Omental fat pad (tissue), 4 donors: ENCODE measurements at places on chromosomes 11 and 22.

DNA sequence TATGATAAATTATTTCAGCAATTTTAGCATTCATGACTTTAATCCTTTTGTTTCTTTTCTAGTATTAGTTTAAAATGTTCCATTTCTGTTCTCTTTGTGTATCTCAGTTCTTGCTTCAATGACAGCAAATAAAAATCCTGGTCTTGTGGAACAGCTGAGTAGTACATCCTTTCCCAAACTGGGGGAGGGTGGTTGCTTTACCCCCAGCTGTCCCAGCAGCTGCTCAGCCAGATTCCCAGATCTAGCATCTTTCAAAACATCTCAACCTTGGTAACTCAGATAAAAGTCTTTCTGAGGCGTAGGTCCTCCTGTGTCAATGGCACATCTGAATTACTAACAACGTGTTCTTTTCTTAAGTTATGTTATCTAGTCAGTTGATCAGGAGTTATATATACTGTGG lies 72.2 kb upstream of the GRK2 start:
- no peak for DNase-seq

- no peak for DNase-seq
Measured at GRCh38 chr11:73971175-73971719, 11.4 kb downstream of the UCP2 start.

- no peak for DNase-seq
Measured at GRCh38 chr22:44927463-44928135, 82.2 kb downstream of the PHF21B start.

GRCh38 chr11:130580372-130580771 lies 131.9 kb downstream of the ADAMTS15 start:
- DNase-seq, result no peak

- no peak for DNase-seq
Measured at GRCh38 chr11:40514124-40514523, 945.3 kb downstream of the LRRC4C start.

DNA sequence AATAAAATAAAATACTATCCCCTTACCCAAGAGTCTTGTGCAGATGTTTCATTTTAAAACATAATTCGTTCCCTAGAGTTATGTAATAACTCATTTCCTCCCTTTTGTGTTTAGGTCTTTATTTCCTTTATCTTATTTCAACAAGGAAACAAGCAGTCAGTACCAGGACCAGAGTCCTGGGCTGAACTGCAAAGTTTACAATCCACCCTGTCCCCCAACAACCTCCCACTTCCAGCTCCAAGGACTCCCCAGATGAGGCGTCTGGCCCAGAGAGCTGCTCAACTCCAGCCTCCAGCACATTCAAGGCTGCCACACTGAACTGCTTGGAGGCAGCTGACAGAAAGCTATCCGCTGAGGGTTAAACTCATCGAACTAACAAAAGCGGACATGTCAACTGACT lies 4.5 kb downstream of the POLDIP3 start:
- DNase-seq, result no peak

DNA sequence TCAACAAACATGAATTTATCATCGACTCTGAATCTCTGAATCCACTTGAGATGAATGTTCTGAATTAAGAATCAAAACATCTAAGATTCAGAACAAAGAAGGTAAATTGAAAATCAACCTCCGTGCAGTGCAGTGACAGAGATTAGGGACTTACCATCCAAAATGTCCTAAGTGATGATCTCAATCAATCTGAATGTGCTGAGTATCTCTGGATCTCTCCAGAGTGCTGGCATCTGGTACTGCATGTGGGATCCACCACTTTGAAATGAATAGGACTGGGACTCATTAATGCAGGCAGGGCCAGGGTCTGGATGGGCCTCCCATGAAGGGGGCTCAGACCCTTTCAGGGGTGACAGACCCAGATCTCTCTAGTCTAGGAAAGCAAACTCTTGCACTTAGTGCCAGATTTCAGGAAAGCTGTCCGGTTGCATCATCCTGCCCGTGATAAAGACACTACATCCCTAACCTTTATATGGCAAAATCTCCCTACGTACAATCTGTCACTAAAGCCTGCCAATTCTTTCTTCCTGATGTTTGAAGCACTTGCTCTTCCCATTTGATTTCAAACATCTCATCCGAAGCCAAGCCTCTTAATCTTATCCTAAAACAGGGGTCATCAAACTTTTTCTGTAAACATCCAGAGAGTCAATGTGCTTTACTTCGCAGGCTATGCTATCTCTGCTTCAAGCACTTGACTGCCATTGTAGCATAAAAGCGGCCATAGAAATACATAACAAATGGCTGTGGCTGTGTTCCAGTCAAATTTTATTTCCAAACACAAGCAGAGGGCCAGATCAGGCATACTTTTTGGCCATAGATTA lies 263.3 kb downstream of the LARGE1 start:
- DNase-seq, result no peak
